ENCODE measurements at places on chromosomes 11 and 22.

- DNase-seq, result no peak
These were observed 1.1 kb upstream of the SLC35F2 start for GRCh38 chr11:107859459-107860239.

DNA sequence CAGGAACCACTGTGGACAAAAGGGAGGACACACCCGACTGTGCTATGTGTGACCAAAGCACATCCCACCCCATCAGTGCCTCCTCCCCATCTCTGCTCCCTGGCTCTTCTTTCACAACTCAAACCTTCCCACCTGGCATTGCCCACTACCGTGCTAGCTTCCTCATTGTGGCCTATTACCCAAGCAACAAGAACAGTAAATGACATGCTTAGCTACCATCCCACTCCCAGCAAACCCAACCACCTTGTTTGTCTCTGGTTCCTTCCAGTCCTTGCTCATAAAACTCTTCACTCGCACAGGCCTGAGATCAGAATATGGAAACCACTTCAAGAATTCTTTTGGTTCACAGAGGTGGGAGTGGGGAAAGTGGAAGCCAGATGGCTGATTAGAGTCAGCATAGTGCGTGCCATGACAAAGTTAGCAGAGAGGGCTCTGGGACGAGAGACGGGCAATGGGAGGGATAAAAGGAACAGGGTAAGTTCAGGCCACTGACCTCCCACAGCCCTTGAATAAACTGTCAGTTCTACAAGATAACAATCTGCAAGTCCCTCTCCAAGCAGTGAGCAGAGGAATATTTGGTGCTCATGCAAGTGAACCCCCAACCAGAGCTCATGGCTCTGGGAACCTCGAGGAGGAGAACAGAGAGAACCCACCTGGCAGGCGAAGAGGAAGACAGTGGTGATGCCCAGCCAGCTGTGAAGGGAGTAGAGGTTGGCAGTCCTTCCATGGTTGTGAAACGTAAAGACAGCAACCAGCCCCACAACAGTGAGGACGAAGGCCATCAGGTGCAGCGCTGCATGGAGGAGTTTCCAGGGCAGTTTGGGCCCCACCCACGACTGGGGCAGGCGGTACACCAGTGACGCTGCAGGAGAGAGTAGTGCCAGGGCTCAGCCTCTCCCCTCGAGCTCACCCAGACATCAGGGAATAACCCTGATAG lies 8.3 kb downstream of the CYB561A3 start:
- DNase-seq, result no peak

DNA sequence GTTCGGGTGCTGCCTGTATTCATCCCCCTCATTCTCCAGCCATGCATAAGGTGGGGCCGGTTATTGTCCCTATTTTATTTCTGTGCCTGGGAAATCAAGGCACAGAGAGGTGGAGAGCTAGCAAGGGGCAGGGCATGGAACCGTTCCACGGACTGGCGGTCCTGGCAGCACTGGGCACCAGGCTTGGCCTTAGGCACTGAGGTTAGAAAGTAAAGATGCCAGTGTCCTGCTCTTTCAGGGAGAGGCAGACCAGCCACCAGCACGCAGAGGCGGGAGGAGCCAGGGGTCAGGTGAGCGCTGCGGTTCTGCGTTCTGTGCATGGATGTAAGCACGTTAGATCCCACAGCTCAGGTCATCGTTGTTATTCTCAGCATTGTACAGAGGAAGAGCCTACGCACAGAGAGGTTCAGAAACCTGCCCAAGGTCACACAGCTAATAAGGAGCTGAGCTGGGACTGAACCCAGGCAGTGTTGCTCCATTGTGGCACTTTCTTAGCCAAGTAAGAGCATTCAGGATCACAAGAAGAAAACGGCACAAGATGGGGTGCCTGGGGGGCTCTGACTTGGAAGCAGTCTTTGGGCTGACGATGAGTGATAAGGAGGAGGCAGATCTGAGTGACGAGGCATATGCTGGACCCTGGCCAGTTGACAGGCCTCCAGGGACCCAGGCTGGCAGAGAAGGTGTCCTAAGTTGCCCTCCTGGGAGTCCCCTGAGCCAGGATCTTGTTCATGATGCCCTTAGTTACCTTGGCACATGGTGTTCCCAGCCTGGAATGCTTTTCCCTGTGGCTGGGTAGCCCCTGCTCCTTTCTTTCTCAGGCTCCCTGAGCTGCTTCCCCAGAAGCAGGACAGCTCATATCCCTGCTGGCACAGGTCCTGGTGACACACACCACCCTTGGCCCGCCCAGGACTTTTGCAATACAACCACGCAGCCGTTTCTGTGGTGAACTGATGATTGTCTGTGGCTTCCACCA lies 41.1 kb downstream of the OSBPL5 start:
- DNase-seq, result peak; percentile 64

DNA sequence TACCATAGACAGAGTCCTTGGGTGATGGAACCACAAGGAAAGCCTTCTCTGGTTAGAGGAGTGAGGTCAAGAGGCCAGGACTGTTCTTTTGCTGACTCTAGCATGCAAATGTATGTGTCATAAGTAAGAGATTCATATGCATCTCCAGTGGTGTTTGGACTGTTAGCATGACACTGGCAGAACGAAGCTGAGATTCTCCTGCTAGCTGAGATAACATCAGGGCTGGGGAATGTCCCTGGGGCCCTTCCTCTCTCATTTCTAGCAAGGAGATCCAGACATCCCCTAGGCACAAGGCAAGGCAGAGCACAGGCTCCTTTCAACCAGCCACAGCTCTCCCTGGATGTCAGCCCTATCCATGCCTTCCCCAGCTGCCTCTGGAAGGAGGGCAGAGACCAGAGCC lies 711.3 kb downstream of the OPCML start:
- peak; percentile 47 for DNase-seq

DNA sequence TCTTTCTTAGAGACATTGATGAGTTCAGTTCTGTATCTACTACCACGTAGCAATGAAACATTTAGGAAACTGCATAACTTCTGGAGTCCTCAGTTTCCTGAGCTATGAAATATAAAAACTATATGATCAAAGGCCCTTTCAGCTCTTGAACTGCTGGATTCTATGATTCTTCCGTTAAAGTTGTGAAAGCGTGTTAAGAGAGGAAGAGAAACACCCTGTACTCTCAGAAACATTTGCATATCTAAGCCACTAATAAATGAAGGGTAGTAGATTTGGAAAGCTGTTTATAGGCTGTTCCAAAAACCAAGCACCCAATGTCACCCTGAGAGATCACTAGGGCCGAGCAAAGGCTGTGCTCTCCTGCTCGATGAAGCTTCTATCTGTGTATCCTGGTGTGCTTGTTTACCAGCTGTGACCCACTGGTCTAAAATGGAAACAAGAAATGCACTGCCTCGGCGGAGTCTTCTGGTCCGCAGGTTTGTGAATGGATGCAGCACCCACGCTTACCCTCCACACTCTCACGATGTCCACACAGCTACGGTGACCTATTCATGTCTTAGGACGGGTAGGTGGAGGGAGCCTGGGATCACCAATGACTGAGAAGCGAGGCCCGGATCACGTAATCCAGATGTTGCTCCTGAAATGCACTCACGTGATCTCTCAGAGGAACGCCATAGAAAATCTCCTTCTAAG lies 325.8 kb downstream of the OPCML start:
- no peak for DNase-seq

DNA sequence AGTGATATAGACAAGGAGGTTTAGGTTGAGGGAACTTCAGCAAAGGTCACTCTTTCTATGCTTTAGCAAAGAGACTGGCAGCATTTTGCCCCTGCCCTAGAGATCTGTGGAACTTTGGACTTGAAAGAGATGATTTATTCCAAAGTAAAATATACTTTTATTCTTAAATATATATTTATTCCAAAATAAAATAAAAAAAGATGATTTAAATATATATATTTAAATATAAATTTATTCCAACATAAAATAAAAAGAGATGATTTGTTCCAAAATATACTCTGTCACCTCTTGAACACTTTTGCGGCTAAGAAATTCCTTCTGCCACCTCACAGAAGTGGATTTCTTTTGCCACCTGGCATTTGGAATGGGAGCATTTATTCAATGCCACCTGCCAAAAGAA lies 521.3 kb upstream of the CHORDC1 start:
- no peak for DNase-seq

GRCh38 chr11:115599125-115599524 lies 94.9 kb upstream of the CADM1 start:
- DNase-seq, result no peak

- DNase-seq, result no peak
These were observed at the start of gene MAP6 for GRCh38 chr11:75668451-75669297. TSS of gene MAP6 (minus strand) at chr11:75669038. CDS start at chr11:75668369, 669 bp downstream.

DNA sequence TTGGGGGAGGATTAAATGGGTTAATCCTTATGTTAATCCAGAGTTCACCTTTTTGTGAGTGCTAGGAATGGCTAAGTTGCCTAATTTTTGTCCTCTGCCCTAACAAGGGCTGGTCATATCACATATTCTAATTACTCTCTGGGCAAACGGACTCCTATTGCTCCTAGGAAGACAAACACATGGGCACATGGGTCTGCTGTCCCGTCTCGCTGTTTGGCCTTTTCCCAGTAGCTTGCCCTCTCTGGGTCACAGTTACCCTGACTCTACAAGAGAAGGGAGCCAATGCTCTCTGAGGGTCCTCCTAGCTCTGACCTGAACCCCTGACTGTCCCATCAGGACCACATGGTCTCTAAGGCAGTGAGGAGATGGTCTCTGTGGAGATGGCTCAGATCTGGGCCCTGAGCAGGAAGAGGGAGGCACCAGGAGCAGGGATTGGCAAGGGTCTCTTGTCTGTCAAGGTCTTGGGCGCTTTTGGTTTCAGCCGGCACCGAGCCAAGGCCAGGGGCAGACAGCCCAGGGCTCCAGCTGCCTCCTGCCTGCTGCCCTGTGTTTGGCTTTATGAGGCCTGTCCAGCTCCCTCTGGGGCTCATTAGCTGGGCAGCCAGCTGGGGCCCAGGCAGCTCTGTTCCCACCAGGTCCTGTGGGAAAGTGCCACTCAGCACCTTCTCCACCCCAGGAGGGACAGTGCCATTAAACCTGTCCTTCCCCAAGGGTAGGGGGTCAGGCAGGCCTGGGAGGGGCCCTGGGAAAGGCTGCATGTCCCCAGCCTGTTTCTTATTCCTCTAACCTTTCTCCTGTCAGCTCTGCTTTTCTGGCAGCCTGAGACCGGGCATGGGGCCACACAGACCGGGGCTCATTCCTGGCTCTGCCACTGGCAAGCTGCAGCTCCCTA lies 559.9 kb downstream of the MN1 start:
- DNase-seq, result no peak

GRCh38 chr11:59199546-59200422 lies 12.9 kb downstream of the MPEG1 start:
- DNase-seq, result no peak

GRCh38 chr11:2788168-2789071 lies 88.6 kb upstream of the KCNQ1OT1 start:
- DNase-seq, result no peak

DNA sequence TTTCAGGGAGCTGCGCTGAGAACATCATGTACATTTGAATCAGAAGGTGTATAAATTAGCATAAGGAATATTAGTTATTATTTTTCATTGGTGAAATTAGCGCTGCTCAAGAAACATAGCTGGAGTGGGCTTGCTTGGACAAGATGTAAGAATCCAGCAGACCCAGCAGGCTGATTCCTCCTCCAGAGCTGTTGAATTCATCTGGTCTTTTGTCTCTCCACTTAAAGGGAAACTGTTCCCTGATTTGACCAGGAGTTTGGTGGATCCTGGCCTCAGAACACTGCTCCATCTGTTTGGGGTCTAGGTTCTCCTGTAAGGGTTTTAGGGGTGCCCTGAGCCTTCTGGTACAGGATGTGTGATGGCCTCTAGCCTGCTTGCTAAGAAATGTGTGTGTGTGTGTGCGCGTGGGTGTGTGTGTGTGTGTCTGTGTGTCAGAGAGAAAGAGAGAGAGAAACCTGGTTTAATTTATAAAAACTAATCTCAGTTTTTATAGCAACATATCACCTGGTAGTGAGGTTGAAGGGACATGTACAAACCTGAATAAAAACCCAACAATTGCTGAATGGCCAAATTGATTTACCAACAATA lies 8.3 kb upstream of the SORL1 start:
- no peak for DNase-seq

DNA sequence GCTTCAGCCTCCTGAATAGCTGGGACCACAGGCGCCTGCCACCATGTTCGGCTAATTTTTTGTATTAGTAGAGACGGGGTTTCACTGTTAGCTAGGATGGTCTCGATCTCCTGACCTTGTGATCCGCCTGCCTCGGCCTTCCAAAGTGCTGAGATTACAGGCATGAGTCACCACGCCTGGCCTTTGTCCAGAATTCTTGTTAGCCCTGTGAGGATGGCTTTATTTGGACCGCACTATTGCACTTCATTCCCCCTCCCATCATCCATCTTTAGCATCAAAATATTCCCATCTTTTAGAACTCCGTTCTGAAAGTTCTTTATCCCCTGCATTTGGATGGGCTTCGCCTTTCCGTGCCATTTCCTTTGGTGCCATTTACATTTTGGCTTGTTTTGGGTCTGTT lies 2.6 kb downstream of the SAMM50 start:
- DNase-seq, result no peak

DNA sequence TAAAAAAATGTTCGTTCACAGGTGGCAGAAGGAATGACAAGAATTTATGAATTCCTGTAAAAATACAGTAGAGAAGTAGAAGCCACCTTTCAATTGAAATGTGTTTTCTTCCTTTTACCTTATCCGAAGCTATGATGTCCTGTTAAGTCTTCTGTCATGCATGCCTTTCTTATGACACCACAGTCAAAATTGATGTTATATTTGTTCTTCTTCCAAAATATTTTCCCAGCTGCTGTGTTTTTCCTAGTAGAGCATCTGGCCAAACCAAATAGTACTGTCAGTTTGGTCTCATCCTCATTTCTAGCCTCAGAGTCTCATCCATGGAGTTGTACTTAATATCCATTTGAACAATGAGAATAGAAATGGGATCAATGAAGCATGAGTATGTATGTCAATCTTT lies 206.1 kb downstream of the PGR start:
- no peak for DNase-seq

GRCh38 chr22:48742191-48742555 lies 1085.5 kb downstream of the BRD1 start:
- no peak for DNase-seq

GRCh38 chr22:48035897-48036296 lies 1273.4 kb downstream of the TBC1D22A start:
- no peak for DNase-seq

GRCh38 chr11:44915621-44916020 lies 35.1 kb downstream of the TP53I11 start:
- no peak for DNase-seq

DNA sequence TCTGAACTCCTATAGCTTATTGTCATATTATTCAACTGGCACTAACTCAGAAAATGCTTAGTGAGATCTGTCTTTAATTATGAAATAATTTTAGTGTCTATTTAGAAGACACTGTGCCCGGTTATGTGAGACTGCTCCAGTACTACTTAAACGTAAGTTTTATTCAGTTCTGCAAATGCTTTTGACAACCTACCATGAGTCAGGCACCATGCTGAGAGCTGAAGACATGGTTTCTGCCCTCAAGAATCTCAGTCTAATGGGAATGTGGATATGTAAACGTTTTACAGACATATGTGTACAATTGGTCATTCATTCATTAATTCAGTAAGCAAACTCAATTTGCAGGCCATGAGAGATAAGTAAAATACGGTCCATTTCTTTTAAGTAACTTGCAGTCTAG lies 40.0 kb downstream of the DCUN1D5 start:
- DNase-seq, result peak; percentile 83

GRCh38 chr11:42576318-42576717 lies 735.5 kb upstream of the API5 start:
- DNase-seq, result no peak
